ENCODE measurements at places on chromosomes 1 and 21. TPM values are rescaled to one million over a fixed set of nuclear protein-coding genes. Genes with fewer than 3 reads are reported as not detected.

Gene ZNF593OS
- total RNA-seq = not detected

Gene CLIC6
- total RNA-seq = 10.9 TPM

Gene IGSF3
- total RNA-seq = 2.5 TPM

Gene CFHR3
- total RNA-seq = 0.11 TPM

Gene LCE2C
- not detected for total RNA-seq

Gene HOOK1
- total RNA-seq = under 0.01 TPM

Data from articular chondrocyte of knee joint (primary cell).